Neural crest cell (in vitro differentiated cells): ENCODE measurements at places on chromosomes 13 and 19. TPM values are rescaled to one million over a fixed set of nuclear protein-coding genes. Genes with fewer than 3 reads are reported as not detected.

CIC gene
- 91.6 and 93.4 TPM in 2 replicates for total RNA-seq

FAM83E gene
- total RNA-seq = 5.9 and 6.1 TPM in 2 replicates

ZNF83 gene
- 45.6 and 46.3 TPM in 2 replicates for total RNA-seq

ODAD3 gene
- 2.2 and 3.1 TPM in 2 replicates for total RNA-seq

ZNF441 gene
- total RNA-seq = 3.9 and 5.7 TPM in 2 replicates

SUPT5H gene
- 129 and 140 TPM in 2 replicates for total RNA-seq

GADD45B gene
- 3.3 and 4.1 TPM in 2 replicates for total RNA-seq

CYP4F2 gene
- total RNA-seq = not detected in 2 replicates

ZNF850 gene
- 13.5 and 16.7 TPM in 2 replicates for total RNA-seq

VWA8 gene
- 19.5 and 21.0 TPM in 2 replicates for total RNA-seq

NBEA gene
- 10.8 and 11.9 TPM in 2 replicates for total RNA-seq

STOML3 gene
- total RNA-seq = not detected in 2 replicates

ZNF223 gene
- total RNA-seq = 5.8 and 7.6 TPM in 2 replicates

ABCA7 gene
- 12.8 and 16.3 TPM in 2 replicates for total RNA-seq

GPX4 gene
- 300 and 313 TPM in 2 replicates for total RNA-seq

SIGLEC5 gene
- not detected in 2 replicates for total RNA-seq

VSTM2B gene
- total RNA-seq = 0.21 TPM in 1 of 2 replicates, not detected in the other

TTC9B gene
- total RNA-seq = 1.7 and 2.5 TPM in 2 replicates

ACP7 gene
- total RNA-seq = not detected in 2 replicates

LAIR1 gene
- not detected in 2 replicates for total RNA-seq

GRK1 gene
- total RNA-seq = 0.77 and 1.5 TPM in 2 replicates

ZNF682 gene
- total RNA-seq = 25.1 and 26.3 TPM in 2 replicates

MAST1 gene
- 16.7 and 17.7 TPM in 2 replicates for total RNA-seq

FGF21 gene
- not detected in 2 replicates for total RNA-seq

NCAN gene
- total RNA-seq = 12.3 and 13.8 TPM in 2 replicates

LHB gene
- not detected in 2 replicates for total RNA-seq

KISS1R gene
- 2.2 and 2.4 TPM in 2 replicates for total RNA-seq

TMEM255B gene
- 2.4 and 2.5 TPM in 2 replicates for total RNA-seq

NAXD gene
- 33.5 and 35.0 TPM in 2 replicates for total RNA-seq

FCGBP gene
- total RNA-seq = 1.0 and 1.6 TPM in 2 replicates

WDR88 gene
- total RNA-seq = not detected in 2 replicates

CYP4F11 gene
- not detected in 2 replicates for total RNA-seq

MEIOSIN gene
- not detected in 2 replicates for total RNA-seq

LRRC4B gene
- 42.5 and 50.2 TPM in 2 replicates for total RNA-seq

ZFP14 gene
- 10.6 and 12.3 TPM in 2 replicates for total RNA-seq

S1PR4 gene
- total RNA-seq = not detected in 2 replicates

PTH2 gene
- not detected in 2 replicates for total RNA-seq

SLC46A3 gene
- 0.75 and 0.82 TPM in 2 replicates for total RNA-seq

ZNF737 gene
- total RNA-seq = 17.1 and 18.9 TPM in 2 replicates

BORCS8 gene
- 23.6 and 28.0 TPM in 2 replicates for total RNA-seq

EVI5L gene
- 17.8 and 19.5 TPM in 2 replicates for total RNA-seq

NUDT19 gene
- 11.1 and 12.5 TPM in 2 replicates for total RNA-seq

ZNF681 gene
- 9.4 and 11.5 TPM in 2 replicates for total RNA-seq

FFAR2 gene
- not detected in 2 replicates for total RNA-seq

SNAPC2 gene
- total RNA-seq = 19.1 and 19.5 TPM in 2 replicates

HRC gene
- total RNA-seq = 0.84 and 1.6 TPM in 2 replicates

MBD3L3 gene
- total RNA-seq = not detected in 2 replicates

CCNA1 gene
- total RNA-seq = 0.25 and 0.26 TPM in 2 replicates

MEX3D gene
- 102 and 103 TPM in 2 replicates for total RNA-seq

ZNF222 gene
- total RNA-seq = 7.6 and 8.1 TPM in 2 replicates

ELSPBP1 gene
- not detected in 2 replicates for total RNA-seq

SLAIN1 gene
- 38.7 and 43.3 TPM in 2 replicates for total RNA-seq

SLC27A1 gene
- 17.4 and 17.9 TPM in 2 replicates for total RNA-seq

STAP2 gene
- total RNA-seq = 4.1 and 5.0 TPM in 2 replicates

KLK15 gene
- not detected in 2 replicates for total RNA-seq

PPAN gene
- 77.8 and 84.5 TPM in 2 replicates for total RNA-seq

ZNF649 gene
- 33.7 TPM in 2 replicates for total RNA-seq

ATP8B3 gene
- 1.1 and 1.5 TPM in 2 replicates for total RNA-seq

NCLN gene
- 76.5 and 84.1 TPM in 2 replicates for total RNA-seq

DKKL1 gene
- 1.9 and 2.0 TPM in 2 replicates for total RNA-seq
